ENCODE measurements at places on chromosomes 2 and 18. TPM values are rescaled to one million over a fixed set of nuclear protein-coding genes. Genes with fewer than 3 reads are reported as not detected.

The ELOA2 gene
- total RNA-seq = not detected

The PREB gene
- total RNA-seq = 26.9 TPM

The CNNM4 gene
- total RNA-seq = 14.9 TPM

The DSG1 gene
- not detected for total RNA-seq

The PSMG2 gene
- total RNA-seq = 61.0 TPM

The TMEM37 gene
- total RNA-seq = 2.0 TPM

The CDK15 gene
- total RNA-seq = 1.1 TPM

The SIX3 gene
- not detected for total RNA-seq

The GKN2 gene
- total RNA-seq = not detected

The TRAPPC8 gene
- 36.4 TPM for total RNA-seq

The RIT2 gene
- not detected for total RNA-seq

The TRIM54 gene
- 56.0 TPM for total RNA-seq

The PLA2R1 gene
- total RNA-seq = 3.8 TPM

The UGT1A10 gene
- total RNA-seq = not detected

The MATN3 gene
- total RNA-seq = 0.31 TPM

The NEUROD1 gene
- not detected for total RNA-seq

The TPO gene
- total RNA-seq = 0.18 TPM

The EPB41L3 gene
- 80.6 TPM for total RNA-seq

The CLIP4 gene
- total RNA-seq = 18.7 TPM

The OSR1 gene
- total RNA-seq = 11.6 TPM

The DES gene
- total RNA-seq = 2,854 TPM

The KCNK3 gene
- 1.1 TPM for total RNA-seq

All from muscle of leg (tissue), 16 donors.